ENCODE measurements at places on chromosomes 5 and 9.

DNA sequence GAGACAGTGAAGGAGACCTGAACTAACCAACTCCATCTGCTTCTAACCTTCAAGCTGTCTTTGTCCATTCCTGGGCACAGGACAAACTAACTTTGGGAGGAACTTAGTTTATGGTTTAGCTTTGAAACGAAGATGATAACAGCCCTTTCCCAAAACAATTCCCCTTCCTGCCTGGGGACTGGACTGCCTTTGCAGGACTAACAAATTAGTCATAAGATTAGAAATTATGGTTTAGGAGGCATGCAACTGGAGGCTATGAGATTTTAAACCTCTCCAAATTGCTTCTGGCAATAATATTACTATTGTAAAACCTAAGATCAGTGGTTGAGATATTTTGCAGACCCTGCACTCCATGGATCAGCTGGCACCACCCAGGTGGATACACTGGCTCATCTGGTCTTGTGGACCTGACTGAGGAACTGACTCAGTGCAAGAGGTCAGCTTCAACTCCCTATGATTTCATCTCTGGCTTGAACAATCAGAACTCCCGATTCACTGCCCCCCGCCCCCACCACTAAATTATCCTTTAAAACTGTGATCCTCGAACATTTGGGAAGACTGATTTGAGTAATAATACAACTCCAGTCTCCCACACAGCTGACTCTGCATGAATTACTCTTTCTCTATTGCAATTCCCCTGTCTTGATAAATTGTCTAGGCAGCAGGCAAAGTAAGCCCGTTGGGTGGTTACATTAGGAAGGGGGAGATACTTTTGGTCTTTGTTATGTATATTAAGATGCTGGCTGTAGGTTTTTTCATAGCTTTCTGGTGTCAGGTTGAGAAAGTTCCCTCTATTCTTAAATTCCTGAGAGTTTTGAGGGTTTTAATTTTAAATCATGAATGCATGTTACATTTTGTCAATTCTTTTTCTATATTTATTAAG, 213.3 kb downstream of the TSSK1B start:
- DNase-seq, result no peak

GRCh38 chr9:99266255-99267023, 44.4 kb downstream of the SEC61B start:
- DNase-seq, result peak; percentile 40

DNA sequence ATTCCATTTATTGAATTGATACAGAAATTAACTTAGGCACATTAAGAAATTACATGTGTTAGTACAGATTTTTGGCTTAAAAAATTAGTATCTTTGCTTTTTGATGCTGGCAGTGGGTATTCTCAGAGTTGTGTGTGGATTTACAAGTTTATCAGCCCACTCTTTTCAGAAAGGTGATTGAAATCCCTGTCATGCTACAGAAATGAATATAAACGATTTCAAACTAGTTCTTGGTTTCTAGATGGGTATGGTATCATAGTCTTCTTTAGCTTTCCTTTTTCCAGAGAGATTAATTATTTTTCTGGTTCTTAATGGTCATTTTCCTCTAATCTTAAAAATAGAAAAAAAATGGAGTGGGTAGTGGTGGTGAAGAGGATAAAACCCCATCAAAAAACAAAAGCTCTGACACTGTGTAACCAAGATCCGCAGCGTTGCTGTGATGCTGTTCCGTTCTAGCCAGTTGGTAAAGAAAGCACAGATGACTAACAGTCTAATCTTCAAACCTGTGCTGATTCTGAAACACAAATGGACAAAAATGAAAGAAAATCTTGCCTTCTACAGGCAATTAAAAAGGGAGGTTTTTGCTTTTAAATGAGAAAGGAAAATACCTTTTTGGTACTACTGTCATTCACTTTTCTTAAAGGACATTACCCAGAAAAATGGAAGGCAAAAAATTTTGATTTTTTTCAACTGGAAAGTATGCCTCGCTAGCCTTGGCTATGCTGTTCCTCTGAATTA, 5.2 kb downstream of the LRRTM2 start:
- no peak for DNase-seq

DNA sequence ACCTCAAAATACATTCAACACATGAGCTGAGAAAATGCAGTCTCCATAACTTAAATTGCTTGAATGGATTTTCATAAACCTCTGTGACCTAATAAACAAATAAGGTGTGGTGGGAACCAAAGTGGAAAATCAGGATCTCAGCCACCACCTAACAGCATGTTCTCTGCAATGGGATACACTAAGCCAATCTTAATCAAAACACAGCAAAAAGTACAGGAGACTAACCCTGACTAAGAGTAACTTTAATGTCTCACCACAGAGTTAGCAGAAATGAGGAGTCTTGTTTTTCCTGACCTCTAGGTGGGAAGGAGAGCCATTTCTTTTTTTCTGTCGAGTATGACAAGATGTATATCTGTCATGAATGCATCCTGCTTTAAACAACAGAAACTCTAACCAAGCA, 48.5 kb downstream of the PLK2 start:
- DNase-seq, result no peak

GRCh38 chr9:72534931-72535330, 13.5 kb downstream of the TMC1 start:
- no peak for DNase-seq

GRCh38 chr5:153504726-153505125, 14.3 kb downstream of the GRIA1 start:
- no peak for DNase-seq

DNA sequence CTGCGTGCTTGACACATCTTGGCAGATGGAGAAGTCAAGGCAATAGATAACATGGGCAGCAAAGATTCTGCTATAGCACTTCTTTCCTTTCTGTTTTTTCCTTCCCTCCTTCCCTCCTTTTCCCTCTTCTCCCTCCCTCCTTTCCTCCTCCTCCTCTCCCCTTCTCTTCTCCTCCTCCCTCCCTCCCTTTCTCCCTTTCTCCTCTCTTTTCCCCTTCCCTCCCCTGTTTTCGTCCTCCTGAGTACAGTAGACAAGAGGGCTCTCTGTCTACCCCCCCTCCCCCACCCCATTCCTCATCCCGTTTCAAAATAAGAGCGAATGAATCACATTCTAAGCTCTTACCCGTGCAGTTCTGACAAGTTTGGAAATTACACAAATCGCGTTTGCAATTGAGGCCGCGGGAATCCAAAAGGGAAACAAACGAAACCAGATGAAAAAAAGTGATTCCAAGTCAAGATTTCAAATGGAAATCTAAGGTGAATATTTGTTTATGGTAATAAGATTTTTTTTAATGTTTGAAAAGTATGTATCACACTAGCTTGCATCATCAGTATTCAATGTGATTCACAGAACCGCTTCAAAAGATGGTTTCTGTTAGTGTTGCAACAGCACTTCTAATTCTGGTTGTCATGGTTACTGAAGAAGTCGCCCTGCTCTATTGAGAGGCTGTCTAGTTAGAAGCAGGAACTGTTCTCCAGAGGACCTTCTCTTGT, 1.3 kb downstream of the NIM1K start:
- peak; percentile 61 for DNase-seq

DNA sequence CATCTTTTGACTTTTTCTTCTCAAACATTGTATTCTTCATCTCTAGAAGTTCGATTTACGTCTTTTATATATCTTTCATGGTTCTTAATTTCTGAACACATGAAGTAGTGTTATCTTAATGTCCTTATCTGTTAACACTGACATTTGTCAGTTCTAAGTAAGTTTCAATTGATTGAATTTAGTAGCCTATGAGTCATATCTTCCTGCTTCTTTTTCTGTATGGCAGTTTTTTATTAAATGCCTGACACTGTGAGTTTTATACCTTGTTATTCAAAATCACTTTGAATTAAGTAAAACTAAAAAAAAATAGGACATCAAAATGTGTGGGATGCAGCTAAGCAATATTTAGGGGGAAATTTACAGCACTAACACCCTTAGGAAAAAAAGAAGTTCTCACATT, 707.0 kb upstream of the ACO1 start:
- DNase-seq, result no peak

Measured in CD8-positive, alpha-beta memory T cell (primary cell).